ENCODE measurements at places on chromosomes 7 and 10.

DNA sequence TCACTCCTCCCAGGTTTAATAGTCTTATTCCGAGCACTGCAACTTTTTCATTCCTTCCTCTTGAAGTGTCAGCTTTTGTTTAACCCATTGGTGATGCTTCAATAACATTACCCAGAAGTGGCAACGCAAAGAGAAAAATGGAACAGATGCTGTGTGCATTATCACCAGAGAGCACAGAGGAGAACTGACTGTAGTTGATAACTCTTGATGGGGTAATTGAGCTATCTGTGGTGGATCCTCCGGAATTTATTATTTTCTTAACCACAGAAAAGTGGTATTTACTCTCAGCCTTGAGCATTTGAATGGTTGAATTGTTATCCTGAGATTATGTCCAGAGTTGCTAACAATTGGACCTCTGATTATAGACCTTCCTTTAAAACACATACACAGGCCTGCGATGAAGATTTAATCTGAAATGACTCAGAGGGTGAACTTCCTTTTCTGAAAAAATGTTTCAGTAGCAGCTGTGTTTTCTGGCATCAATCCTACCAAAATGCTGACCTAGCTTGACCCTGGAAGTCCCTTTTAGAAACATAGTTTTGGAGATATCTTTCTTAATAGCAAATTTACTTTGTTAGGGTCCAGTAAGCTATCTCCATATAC lies 1584.4 kb upstream of the LRRTM3 start:
- no peak for DNase-seq

DNA sequence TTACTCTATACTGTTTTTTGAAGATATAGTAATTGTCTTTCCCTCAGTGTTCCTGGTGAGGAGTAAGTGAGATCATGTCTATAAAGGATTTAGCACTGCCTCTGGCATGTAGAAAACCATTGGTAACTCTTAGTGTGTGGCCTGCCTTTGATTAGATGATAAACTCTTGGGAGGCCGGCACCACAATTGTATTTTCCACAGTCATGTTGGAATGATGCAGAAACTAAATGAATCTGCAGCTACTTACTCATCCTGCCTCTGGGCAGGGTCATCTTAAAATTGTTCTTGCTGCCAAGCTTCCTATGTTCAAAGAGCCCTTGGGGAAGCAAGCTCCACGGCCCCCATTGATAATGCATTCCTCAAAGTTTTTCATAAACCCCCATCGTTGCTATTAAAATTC lies 204.6 kb downstream of the ANKRD7 start:
- no peak for DNase-seq

DNA sequence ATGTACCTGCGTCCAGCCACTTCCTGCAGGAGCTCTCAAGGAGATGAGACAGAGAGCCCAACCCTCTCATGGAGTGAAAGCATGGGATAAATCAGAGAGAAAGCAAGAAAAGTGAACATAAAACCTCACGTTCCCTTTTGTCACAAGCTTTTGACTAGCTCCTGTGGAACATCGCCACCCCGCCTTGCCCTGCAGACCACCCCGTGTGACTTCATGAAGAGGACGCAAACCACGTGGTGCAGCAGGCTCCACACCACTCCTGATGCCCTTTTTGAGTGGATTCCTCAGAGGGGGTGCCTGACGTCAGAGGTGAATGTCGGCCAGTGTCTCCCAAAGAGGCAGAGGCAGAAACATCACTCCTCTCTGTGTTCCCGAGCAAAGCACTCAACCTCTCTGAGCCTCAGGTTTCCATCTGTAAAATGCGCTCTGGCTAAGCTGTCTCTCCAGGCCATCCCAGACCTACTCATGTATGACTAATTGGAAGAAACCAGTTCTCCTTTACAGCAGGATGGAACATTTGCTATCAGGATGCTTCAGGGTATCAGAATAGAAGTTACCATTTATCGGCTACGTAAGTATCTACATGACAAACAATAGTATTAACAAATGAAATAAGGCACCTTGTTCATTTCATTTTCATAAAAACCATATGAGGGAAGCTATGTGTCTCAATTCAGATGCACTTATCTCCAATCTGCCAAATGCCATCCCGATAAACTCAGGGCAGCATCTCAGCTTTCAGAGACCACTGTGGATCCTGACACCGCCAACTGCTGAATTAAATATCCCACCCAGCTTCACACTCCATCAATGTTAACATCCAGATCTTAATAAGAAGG lies 5.3 kb downstream of the ZNF488 start:
- DNase-seq: no peak

DNA sequence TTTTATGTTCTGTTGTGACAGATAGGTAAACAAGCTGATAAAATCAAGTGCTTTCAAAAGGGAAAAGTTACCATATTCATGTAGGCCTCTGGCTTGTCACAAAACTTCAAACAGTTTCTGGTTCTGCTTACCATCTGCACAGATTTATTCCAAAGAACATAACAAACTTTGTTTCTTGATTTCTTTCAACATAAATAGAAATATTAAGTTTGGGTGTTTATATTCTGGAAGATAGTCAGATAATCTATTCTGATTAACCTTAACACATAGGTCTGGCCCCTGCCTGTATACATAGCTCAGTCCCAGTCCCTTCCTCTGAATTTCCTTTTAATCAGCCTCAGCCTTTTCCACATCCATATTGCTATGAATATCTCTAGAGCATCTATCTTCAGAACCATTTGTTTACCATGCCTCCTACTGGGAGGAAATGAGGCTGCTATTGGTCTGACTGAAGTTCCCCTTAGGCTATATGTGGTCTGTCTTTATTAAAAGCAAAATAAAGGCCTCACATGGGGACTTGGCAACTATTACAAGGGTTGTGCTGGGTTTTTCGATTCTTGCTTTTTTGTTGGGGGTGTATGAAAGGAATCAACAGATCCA lies 319.0 kb downstream of the HPSE2 start:
- DNase-seq: no peak

All from stimulated activated CD4-positive, alpha-beta T cell treated with anti-CD3 and anti-CD28 coated beads, Interleukin-1b, Interleukin-23, amount 100 ng/mL, for 1 hour (primary cell).